Skin of body (tissue), 3 donors: ENCODE measurements at places on chromosomes 6 and 20. TPM values are rescaled to one million over a fixed set of nuclear protein-coding genes. Genes with fewer than 3 reads are reported as not detected.

Gene USP49
- total RNA-seq: 5.0 TPM

Gene RAB44
- 0.59 TPM for total RNA-seq

Gene COMMD7
- total RNA-seq: 13.7 TPM

Gene LKAAEAR1
- total RNA-seq: 0.39 TPM

Gene ANGPT4
- total RNA-seq: 0.10 TPM
